SIG-M5 (cell line): ENCODE measurements at places on chromosomes 16 and 17.

- no peak for DNase-seq
Observed at GRCh38 chr16:47461598-47462266, 601 bp downstream of the PHKB start.

DNA sequence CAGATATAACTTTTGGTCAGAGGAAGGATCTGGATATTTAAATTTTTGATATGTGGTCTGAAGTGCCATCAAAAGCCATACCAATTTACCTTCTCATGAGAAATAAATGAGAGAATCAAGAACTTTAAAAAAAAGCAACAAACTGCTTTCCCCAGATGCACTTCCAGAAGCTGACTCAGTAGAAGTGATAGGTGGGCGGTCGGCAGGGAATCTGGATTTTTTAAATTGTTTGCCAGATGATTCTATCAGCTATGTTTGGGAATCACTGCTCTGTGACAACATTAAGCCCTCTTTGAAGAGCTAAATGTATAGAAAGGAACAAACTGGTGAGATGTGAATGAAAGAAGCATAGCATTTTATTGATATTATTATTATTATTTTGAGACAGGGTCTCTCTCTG is 19.2 kb downstream of the CDH3 start:
- DNase-seq = no peak

GRCh38 chr17:61459142-61459809 is 7.1 kb downstream of the TBX4 start:
- no peak for DNase-seq

DNA sequence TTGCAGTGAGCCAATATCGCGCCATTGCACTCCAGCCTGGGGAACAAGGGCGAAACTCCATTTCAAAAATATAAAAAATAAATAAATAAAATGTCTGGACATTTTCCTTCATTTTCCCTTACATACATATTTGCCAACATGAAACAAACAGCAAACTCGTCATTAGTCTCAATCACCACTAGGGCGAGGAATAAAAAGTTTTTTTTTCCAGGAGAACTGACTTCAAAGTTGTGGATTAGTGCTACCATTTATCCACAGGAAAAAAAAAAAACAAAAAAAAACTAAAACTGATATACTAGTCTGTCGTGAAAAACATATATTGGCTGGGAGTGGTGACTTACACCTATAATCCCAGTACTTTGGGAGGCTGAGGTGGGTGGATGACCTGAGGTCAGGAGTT is 77.0 kb upstream of the MTMR4 start:
- no peak for DNase-seq

DNA sequence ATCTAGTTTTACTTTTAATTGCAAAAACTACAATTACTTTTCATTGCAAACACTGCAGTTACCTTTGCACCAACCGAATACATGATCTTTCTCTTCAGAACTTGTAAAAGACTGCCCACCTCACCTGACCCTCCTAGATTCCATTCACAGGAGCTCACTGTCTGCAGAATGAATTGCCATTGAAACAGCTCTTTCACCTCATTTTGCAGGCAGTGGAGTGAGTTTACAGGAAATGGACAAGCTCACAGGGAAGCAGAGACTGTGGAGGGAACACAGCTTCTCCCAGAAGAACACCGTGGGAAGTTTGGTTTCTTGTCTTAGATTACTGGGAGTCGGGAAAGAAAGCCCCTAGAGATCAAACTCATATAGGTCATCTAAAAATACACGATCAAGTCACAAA is 439.7 kb upstream of the RBFOX1 start:
- no peak for DNase-seq

DNA sequence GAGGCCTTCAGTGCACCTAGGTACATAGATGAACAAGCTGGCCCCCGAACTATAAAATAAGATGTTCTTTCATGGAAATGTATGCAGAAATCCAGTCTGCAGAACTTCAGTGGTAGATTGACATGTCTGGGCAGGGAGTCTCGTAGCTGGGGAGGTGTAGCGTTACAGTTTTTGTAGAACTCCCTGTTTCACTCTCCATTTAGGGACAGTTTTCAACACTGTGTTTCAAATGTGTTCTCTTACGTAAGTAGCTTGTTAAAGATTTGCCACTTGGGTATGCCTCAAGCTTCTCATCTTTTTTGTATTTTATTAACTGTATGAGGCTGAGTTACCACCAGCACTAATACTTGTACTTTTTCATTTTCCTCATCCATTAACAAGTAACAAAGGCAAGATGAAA is 46.6 kb downstream of the PLD6 start:
- no peak for DNase-seq

GRCh38 chr17:70786081-70786480 is 616.7 kb downstream of the KCNJ2 start:
- no peak for DNase-seq

GRCh38 chr16:71883168-71883848 is 674 bp downstream of the ZNF821 start:
- DNase-seq = no peak

DNA sequence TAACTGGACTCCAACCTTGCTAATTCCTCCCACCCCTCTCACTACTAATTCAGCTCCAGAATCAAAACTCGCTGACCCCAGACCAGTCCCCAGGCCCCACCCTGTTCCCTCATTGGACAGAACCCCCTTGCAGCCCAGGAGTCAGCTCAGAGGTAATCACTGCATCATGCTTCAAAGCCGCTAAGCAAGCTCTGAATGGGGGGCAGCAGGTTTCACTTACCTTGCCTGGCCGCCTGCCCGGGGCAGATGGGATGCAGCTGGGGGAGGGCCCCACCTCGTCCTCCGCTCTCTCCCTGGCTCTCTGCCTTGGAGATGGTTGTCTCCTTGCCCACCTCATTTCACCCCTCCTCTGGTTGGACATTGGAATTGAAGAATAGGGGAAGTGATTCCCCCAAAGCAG is 4.8 kb upstream of the NGFR start:
- DNase-seq = no peak

- DNase-seq = no peak
Observed at GRCh38 chr17:17766077-17766743, 70.6 kb downstream of the SREBF1 start.

DNA sequence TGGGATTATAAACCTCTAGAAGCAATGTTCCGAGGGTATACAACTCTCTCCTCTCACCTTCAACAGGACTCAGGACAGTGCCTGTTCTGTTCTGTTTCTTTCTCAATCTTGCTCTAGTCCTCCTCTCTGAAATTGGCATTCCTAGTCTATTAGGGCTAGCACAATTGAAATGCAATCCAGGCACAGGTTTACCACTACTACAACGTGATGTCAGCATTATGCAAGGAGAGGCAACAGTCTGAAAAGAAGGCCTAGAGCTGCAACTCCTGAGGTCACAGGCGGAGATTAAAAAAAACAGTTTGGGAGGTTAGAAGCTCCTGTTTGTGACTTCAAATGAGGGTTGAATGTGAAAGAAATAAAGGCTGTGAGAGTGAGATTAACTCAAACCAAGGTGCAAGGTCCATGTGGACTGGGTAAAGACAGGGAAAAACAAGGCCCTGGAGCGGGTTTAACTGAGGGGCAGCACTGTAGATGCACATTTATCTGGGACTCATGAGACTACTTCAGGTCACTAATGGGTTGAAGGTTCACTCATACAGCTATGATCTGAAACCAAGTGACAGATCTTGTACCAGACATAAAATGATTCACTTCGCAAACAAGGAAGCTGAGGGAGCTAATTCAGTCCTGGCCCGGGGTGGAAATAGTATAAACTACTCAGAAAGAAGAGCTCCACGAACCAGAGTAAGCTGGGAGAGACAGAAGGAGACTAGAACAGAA is 16.8 kb downstream of the AMFR start:
- DNase-seq = no peak

- DNase-seq = no peak
Observed at GRCh38 chr17:37111329-37111728, 162.6 kb downstream of the AATF start.

DNA sequence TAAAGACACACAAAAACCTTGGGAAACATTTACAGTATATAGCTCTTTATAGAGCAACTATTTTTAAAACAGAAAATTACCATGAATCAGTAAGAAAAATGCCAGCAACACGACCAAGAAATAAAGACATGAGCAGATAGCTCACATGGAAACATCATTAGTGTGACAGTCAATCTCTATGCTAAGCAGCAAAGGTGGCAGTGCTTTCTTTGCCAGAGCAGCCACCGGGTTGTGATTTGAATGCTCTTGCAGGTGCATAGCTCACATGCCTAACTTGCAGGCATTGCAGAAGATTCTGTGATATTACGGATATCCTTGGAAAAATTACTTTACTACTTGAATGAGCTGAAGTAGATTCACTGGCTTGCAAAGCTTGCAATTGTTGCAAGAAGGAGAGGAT is 652.9 kb upstream of the C16orf82 start:
- no peak for DNase-seq

DNA sequence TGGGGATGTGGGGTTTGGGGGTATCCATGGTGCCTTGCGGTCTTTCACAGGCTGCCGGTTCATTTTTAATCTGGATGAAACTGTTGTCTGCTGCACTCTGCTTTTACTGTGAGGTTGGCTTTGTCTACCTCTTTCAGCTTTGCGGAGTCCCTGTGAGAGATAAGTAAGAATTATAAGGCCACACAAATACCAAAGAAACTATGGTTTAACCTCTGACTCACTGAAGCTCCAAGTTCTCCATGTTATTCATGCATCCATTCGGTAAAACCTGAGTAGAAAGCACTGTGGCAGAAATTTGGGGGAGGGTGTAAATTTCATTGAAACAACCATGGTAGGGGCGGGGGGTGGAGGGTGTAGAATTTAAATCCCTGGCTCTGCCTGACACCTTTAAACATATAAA is 30.5 kb downstream of the KIAA0753 start:
- no peak for DNase-seq

DNA sequence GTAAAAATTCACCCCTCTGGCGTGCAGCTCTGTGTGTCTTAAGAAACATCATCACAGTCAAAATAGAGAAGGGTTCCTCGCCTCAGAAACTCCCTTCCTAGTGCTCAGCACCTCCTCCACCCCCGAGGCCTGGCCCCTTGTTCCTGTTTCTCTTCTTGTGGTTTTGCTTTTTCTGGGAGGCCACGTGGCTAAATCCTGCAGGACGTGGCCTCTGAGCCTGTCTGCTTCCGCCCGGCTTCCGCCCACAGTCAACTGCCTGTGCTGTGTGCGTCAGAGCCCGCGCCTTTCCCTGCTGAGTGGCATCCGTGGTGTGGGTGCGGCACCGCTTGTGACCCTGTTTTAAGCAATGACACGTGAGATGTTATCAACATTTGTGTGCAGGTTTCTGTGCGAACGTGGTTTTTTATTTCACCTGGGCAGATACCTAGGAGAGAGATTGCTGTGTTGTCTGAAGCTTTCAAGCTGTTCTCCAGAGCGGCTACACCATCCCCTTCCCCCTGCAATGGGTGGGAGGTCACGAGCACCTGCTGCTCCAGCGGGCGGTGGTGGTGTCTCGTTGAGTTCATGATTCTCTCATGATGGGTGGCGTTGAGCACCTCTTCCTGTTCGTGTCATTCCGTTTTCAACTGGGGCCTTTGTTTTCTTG is 21.7 kb downstream of the ACSF3 start:
- peak; percentile 81 for DNase-seq

DNA sequence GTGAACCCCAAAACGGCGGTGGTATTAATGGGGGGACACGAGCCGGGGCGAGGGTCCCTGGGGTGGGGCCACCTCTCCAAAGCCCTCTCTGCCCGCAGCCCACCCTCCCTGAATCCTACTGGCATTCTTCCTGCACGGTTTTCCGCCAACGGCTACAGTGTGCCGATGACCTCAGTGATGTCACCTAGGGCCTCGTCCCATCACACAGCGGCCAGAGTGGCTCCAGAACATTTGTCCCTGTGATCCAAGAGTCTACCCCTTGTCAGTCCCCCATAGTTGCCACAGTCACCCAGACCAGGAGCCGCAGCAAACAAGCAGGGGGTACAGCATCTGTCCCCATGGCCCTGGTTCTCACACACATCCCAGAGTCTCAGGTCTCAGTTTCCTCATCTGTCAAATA is 13.9 kb downstream of the ZFPM1 start:
- no peak for DNase-seq

GRCh38 chr17:15891318-15891717 is 53.6 kb upstream of the ADORA2B start:
- no peak for DNase-seq

GRCh38 chr16:31010585-31011325 is at the start of gene STX1B:
Gene STX1B (minus strand): TSS chr16:31010638. CDS start chr16:31010396, 242 bp downstream.
- DNase-seq = no peak

DNA sequence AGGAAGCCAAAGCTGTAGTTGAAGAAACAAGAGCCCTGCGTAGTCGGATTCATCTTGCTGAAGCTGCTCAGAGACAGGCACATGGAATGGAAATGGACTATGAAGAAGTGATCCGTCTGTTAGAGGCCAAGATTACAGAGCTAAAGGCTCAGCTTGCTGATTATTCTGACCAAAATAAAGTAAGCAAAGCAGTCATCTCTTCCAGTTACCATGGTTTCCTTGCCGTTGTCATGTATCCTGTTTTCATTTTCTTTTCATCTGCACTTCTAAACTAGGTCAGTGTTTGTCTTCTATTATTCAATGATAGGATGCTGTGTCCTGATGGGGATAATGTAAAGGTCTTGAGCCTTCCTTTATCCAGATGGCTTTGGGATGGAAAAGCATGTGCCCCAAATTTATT is 104.3 kb downstream of the STXBP4 start:
- DNase-seq = no peak

GRCh38 chr16:1884889-1885288 is 12.9 kb upstream of the MEIOB start:
- DNase-seq = no peak

GRCh38 chr17:43200127-43200526 is 11.5 kb upstream of the TMEM106A start:
- no peak for DNase-seq

DNA sequence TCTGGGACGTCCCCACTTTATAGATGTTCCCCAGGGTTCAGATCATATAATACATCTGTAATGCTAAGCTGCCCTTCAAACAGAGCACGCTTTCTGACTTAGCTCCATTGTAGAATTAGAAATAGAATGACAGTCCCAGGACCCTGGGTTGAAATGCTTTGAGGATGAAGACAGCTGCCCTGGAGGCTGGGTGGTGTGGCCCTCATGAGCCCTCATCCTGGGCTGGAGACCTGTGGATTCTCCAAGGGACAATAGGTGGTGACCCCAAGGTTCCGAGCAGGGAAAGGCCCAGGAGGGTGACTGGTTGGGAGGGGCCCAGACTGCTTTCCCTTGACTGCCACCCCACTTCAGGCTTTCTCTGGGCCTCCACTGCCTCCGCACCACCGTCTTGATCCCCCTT is 59.0 kb downstream of the CRISPLD2 start:
- no peak for DNase-seq

- no peak for DNase-seq
Observed at GRCh38 chr17:74362810-74363498, 1.3 kb upstream of the BTBD17 start.

- no peak for DNase-seq
Observed at GRCh38 chr17:64358261-64358788, 32.3 kb downstream of the PECAM1 start.

GRCh38 chr17:56009795-56010651 is 143.3 kb upstream of the ANKFN1 start:
- DNase-seq = no peak

DNA sequence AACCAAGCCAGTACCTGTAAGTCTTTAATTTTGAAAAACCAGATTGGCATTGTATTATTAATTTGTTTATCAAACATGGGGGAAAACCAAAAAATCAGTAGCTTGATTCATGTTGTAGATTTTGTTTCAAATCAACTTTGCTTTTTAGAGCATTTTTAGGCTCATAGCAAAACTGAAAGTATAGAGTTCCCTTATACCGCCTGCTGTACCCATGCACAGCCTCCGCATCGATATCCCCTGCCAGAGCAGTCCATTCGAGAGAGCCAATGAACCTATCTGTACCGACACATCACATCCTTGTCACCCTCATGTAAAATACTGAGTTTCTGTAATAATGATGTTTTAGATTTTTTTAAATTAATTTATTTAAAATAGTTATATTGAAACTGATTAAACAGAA is 16.2 kb upstream of the MRC2 start:
- DNase-seq = no peak
